ENCODE measurements at places on chromosomes 4 and X.

GRCh38 chr4:70133473-70133872 is 20.6 kb upstream of the PRR27 start:
- DNase-seq = no peak

- no peak for DNase-seq
Measured at GRCh38 chr4:108036213-108036612, 46.5 kb downstream of the HADH start.

DNA sequence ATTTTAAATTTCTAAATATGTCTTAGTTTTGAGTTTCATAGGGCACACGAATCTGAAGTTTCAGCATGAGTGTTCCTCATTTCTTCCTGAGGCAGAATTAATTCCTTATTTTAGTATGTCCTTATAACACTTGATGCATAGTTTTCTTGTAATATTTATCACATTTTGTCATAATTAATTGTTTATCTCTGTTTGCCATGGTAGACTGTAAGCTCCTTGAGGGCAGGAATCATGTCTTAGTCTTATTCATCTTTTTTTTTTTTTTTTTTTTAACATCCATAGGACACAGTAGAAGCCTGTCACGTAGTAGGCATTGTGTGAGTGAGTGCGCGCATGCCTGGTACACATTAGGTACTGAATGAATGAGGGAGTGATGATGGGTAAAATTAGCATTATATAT is 131.7 kb downstream of the STAG2 start:
- no peak for DNase-seq

- no peak for DNase-seq
Measured at GRCh38 chr4:11698846-11699590, 270.3 kb upstream of the HS3ST1 start.

DNA sequence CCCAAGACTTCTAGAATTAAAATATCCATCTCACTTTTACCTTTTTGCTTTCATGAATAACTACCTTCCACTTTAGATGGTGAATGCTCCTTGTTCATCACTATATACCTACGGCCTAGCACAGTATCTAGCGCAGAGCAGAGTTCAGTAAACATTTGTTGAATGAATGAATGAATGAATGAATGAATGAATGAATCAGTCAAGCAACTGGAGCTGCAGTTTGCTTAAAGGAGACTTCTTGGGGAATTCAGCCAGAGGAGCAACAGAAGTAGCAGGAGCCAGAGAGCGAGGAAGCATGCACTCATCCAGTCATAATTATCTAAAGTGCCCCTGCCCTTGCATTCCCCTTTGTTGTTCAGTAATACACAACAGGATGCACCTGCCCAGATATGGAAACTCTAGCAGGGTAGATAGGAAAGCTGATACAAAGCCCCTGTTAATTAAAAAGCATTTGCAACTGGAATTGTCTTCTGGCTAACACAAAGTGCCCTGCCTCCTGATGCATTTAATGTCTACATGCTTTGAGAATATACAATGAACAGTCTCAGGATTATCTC is 103.0 kb upstream of the MBNL3 start:
- DNase-seq = no peak

- no peak for DNase-seq
Measured at GRCh38 chr4:101528526-101528925, 181.2 kb upstream of the PPP3CA start.

GRCh38 chr4:18981234-18981615 is 959.7 kb upstream of the LCORL start:
- DNase-seq = no peak

DNA sequence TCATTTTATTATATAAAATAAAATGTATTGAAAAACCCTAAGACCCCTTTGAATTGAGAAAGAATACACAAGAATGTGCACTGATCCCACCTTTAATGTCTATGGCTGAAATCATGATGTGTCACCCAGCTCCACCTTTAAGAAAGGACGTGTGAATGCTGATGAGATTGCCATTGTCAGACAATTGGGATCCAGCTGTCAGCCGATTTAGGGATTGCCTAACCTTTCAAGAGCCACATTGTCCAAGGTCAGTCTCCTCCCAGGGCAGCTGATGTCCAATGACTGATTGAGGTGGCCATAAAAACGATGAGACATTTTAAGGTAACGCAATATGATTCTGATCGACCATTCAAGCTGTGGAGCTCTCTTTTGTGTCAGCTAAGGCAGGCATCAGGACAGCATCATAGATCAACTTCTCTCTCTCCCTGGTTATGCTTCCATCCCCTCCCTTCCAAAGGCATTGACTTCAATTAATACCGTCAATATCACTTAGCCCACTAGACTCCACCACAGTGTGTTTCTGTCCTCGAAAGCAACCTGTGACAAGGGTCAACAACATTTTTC is 1676.4 kb downstream of the PCDH7 start:
- no peak for DNase-seq

DNA sequence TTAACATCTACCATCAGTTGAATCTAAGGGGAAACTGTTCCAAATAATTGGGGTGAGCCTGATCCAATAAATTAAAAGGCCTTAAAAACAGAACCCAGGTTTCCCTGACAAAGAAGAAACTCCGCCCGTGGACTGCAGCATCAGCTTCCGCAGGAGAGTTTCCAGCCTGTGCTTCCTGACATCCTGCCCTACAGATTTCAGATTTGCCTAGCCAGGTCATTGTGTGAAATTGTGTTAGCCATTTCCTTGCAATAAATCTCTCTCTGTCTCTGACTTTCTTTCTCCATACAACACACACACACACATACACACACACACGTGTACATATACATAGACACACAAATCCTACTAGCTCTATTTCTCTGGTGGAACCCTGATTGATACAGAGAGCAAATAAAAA is 48.3 kb upstream of the LCORL start:
- no peak for DNase-seq

GRCh38 chr4:1200425-1201035 is 28.1 kb upstream of the SPON2 start:
- peak; percentile 39 for DNase-seq

GRCh38 chr4:80072744-80073472 is at the start of gene ANTXR2:
ANTXR2 (minus strand) TSS chr4:80073229; CDS start chr4:80072560, 669 bp downstream.
- DNase-seq = peak; percentile 20

GRCh38 chrX:154502098-154502497 is 11.7 kb upstream of the SLC10A3 start:
- DNase-seq = no peak

DNA sequence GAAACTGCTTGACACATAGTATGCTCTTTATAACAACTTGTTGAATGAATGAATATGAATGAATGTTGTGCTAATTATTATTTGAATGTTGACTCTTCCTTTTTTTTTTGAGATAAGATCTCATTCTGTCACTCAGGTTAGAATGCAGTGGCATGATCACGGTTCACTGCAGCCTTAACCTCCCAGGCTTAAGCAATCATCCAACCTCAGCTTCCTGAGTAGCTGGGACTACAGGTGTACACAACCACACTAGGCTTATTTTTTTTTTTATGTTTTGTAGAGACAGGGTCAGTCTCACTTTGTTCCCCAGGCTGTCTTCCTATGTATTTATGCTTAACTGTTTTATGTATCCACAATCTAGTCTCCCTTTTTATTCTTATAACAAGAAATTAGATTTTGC is 114.7 kb upstream of the WDFY3 start:
- no peak for DNase-seq

DNA sequence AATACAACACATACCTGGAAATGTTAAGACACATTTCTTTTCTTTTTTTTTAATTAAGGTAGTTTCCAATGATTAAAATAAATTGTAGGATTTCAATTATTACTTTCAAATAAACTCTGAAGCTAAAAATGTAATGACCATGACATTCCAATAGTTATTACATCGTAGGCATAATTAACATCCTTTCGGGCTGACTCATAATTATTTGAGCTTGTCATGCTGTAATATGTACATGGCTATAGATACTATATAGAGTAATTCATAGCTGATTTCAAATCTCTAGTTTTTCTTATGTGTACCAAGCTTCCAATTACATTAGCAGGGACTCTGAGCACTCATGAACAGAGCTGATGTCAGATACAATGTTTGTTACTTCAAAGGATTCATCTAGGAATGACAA is 125.7 kb upstream of the GABRG1 start:
- no peak for DNase-seq

- DNase-seq = no peak
Measured at GRCh38 chr4:28350485-28350884, 1489.8 kb downstream of the STIM2 start.

DNA sequence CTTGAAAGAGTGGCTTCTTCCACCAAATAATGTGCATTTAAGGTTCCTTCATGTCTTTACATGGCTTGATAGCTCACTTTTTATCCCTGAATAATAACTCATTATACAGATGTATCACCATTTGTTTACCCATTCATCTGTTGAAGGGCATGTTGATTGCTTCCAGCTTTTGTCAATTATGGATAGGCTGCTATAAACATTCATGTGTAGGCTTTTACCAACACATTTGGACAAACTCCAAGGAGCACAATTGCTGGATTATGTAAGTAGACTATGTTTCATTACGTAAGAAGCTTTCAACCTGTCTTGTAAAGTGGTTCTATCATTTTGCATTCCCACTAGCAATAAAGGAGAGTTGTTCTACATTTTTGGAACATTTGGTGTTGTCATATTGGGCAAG is 2637.0 kb downstream of the PCDH7 start:
- no peak for DNase-seq

DNA sequence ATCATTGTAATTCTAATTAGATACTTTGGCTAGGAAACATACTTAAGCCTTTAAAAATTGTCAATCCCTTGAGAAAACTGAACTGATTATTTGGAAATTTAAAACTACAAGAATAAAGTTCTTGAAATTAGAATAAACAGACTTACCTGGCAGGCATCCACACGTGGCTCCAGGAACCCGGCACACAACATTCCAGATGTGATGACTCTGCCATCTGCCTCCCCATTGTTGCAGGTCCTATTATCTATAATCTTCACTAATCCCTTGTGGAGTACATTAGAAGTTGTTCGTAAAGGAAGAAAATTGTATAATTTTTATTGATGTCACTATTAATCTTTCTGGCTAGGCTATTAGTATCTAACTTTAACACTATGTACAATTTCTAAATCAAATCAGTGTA is 16.2 kb upstream of the GNRHR start:
- no peak for DNase-seq

DNA sequence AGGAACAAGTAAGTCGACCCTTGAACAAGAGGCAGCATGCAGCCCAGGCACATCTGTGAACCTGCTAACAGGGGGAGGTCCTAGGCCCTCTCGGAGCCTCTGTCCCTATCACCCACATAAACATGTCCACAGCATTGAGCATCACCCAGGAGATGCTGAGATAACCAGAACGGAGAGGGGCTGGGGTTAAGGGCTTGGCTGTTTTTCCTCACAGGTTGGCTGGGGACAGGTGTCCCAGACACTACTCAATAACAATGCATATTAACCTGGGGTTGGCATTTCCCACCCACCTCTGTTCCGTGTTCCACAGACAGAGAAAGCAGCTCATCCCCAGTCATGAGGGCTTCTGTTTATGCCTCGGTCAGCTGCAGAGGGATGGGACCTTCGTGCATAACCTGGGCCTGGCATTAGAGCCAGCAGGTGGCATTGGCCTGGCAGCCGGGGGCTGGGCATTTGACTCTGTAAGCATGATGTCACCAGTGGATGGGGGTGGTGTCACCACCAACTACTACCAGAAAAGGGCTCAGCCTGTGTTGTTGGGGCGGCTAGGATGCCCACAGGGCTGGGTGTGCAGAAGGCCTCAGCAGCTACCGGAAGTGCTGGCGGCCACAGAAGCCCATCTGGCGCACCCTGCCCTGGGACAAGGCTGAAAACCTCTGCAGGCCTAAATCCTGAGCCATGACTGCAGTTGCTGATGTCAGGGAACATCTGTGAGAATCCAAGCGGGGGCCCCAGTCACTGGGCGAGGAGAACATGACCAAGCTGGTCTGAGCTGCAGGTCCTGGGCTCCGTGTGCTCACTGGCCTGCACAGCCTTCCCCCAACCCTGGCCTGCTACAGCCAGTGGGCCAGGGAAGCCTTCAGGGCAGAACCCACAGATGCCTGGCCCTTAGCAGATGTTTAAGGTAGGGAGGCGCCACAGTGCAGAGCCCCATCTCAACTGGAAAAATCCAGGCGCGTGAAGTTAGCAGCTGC is 351.4 kb downstream of the NR3C2 start:
- DNase-seq = no peak

- no peak for DNase-seq
Measured at GRCh38 chr4:158211222-158211621, 936 bp downstream of the TMEM144 start.

- no peak for DNase-seq
Measured at GRCh38 chr4:122873821-122874593, 47.4 kb downstream of the FGF2 start.

DNA sequence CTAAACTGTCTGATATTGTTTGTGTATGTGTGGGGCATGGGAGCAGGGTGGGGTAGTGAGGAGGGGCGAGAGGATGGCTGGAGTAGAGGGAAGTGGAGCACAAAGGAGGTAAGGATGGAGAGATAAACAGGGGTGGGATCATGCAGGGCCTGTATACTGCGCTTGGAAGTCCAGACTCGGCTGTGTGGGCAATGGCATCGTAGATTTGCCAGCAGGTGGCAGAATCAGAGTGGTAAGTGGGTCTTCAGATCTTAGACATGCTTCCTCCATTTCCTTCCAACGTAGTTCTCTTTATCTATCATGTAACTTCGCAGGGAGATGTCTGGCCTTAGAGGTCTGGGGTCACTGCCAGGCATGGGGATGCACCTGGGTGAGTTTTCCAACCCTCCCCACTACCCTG is 155.5 kb downstream of the PDGFRA start:
- no peak for DNase-seq

- DNase-seq = no peak
Measured at GRCh38 chrX:10555846-10556245, 64.5 kb downstream of the MID1 start.

DNA sequence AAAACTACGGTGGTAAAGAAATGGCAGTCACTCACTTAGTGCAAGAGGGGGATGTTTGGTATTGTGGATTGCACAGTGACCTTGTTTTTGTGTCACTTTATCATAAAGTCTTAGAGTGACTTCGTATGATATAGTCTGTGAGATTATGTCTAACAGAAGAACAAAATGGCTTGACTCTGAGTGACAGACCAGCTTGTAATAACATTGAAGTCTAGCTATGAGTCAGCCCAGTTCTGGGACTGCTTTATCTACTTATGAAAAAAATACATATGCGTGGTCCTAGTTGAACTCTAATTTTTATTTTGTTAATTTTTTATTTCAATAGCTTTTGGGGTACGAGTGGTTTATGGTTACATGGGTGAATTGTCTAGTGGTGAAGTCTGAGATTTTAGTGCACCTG is 20.0 kb downstream of the DCLK2 start:
- DNase-seq = no peak

DNA sequence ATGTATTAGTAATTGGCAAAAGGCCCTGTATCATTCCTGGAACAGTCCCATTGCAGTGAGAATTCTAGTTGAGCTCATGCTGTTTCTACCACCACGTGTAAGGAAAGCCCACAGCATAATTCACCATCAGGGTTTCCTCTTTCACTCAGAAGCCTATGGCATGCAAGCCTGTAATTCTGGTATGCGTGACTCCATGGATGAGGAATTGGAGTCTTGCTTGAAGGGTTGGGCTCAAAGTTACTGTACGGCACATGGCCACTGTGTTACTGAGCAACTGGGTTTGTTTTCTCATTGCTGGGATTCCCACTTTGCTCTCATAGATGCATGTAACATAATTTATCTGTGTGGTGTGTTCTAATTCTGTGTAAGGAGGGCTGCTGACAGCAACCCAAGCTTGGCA is 132.3 kb upstream of the NR3C2 start:
- DNase-seq = no peak

- DNase-seq = no peak
Measured at GRCh38 chrX:97168646-97169045, 284.9 kb downstream of the RPA4 start.

Measured in occipital lobe (tissue), 3 donors.